ENCODE measurements at places on chromosomes 1 and 21.

DNA sequence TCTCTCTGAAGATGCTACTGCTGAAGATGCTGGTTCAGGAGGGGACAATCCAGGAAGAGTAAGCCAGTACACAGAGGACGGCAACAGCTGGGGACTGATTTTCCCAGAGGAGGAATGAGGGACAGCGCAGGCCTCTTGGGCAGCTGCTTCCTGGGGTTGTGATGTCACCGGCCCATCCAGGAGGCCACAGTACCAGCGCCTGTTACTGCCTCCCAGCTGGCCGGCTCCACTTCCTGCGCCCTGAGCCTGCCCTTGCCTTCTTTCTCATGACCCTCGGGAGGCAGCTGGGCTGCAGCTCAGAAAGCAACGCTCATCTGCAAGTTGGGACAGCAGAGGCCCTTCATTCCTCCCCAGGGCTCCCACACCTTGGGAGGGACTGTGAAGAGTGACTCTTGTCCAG, 21.9 kb upstream of the ID3 start:
- no peak for DNase-seq

- peak; percentile 62 for DNase-seq
Observed at GRCh38 chr1:21622466-21623315, 46.5 kb downstream of the RAP1GAP start.

- no peak for DNase-seq
Observed at GRCh38 chr1:192889082-192889481, 80.2 kb downstream of the RGS2 start.

DNA sequence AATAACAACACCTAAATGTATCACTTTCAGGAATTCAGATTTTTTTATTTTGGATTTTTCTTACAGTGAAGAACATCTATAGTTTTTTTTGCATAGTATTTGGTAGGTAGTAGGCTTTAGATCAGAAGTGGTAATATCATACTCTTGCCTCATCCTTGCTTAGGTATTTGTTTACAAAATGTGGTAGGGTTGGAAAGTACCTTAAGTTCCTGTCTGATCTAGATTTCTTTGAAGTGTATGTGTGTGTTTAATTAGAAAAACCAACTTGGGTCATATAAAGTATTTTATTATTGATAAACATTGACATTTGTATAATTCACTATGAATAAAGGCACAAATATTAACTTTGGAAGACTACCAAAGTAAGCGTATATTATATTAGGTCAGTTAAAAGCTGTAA, 85.3 kb upstream of the GPR88 start:
- DNase-seq: no peak

DNA sequence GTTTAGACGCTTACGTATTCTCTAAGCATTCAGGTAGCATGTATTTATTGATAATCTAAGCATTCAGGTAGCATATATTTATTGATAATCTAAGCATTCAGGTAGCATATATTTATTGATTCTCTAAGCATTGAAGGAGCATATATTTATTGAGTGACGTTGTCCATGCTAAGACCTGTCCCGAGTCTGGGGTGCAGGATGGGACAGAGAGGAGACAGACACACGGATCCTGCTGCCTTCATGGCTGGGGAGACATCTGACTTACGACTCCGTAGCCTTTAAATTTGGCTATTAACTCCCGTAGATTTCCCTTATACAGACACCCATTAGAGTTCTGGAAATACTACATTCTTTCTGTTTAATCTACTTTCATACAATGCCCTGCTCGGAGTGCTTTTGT, 982 bp downstream of the SCCPDH start:
- DNase-seq: no peak

DNA sequence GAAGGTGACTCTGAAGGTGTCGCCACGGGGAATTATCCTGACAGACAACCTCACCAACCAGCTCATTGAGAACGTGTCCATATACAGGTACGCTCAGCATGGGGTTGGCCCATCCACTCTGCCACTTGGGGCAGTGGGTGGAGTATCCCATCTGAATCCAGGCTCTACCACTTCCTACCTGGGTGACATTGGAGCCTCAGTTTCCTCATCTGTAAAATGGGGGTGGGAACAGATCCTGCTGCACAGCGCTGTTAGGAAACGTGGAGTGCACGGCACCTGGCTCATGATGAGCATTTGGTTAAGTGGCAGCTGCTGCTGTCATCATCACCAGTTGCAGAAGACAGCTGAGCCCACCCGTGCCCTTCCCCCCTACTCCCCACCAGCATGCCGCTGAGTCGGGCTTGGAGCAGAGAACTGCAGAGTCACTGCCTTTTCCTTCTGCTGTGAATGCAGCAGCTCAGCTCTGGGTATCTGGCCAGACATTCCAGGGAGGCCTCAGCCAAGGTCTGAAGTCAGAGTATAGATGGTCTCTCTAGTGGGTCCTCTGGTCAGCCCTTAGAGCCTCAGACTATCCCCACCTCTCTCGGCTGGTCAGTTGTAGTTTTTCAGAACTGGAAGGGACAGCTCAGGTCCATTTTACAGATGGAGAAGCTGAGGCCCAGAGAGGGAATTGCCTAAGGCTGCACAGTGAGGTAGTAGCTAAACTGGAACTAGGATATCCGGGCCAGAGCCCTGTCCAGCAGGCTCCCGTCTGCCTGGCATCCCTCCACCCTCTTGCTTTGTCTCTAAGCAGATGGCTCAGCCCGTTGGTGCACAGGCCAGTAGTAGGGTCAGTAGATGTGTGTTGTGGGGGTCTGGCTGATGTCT, 11.7 kb downstream of the LDLRAP1 start:
- DNase-seq: no peak

GRCh38 chr1:28208818-28209441, 23.9 kb downstream of the DNAJC8 start:
- DNase-seq: peak; percentile 69

- peak; percentile 63 for DNase-seq
Observed at GRCh38 chr21:29265690-29266479, 32.8 kb upstream of the BACH1 start.

DNA sequence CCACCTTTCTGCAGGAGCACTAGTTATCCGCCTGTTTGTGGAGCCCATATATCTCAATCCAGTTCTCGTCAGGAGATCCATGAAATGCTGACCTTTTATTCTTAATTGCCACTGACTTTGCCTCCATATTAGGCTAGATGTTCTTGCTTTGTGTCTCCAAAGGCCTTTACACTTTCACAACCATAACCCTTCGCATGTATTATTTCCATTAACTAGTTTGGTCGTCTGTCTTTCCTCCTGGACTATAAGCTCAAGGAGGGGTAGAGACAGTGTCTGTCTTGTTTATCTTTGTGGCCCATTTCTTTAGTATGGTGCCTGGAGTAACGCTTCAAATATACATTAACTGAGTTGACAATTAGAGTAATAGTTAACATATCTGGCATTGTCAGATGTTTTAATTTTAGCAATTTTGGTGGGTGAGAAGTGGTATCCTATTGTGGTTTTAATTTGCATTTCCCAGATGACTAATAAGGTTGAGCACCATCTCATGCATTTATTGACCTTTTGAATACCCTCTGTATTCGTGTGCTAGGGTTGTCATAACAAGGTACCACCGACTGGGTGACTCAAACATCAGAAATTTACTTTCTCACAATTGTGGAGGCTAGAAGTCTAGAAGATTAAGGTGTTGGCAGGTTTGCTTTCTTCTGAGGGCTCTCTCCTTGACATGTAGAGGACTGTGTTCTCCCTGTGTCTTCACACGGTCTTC, 21.7 kb upstream of the IL12RB2 start:
- DNase-seq: no peak

GRCh38 chr1:63454269-63454668, 68.8 kb downstream of the ITGB3BP start:
- no peak for DNase-seq

DNA sequence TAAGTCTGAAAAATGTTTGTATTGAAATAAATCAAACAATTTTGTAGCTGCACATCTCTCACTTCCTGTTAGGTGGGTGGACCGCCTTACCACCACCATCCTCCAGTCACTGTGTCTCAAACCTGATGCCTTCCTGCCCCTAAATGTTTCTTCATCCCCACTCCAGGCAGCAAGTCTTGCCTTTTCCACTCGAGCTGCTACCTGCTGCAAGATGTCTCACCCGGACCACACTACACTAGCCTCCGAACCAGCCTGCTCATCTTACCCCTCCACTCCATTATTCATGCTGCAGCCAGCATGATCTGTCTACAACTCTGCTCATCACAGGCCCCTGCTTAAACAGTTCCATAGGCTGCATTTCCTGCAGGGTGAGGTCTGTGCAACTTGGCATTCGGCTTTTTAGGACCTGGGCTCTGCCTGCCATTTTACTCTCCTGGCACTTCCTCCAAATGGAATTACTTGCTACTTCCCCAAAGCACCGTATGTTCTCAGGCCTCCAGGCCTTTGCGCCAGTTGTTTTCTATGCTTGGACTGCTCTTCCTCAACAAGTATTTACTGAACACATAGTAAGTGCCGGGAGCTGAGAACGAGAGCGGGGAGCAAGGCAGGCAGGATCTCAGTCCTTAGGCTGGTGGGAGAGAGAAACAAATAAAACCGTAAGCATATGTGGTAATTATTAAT, 5.2 kb upstream of the SF3A3 start:
- no peak for DNase-seq

- peak; percentile 62 for DNase-seq
Observed at GRCh38 chr1:50873458-50874187, 86.4 kb downstream of the FAF1 start.

- no peak for DNase-seq
Observed at GRCh38 chr1:170967042-170967910, 31.9 kb downstream of the MROH9 start.

- DNase-seq: no peak
Observed at GRCh38 chr1:220592714-220593113, 64.8 kb downstream of the MARK1 start.

DNA sequence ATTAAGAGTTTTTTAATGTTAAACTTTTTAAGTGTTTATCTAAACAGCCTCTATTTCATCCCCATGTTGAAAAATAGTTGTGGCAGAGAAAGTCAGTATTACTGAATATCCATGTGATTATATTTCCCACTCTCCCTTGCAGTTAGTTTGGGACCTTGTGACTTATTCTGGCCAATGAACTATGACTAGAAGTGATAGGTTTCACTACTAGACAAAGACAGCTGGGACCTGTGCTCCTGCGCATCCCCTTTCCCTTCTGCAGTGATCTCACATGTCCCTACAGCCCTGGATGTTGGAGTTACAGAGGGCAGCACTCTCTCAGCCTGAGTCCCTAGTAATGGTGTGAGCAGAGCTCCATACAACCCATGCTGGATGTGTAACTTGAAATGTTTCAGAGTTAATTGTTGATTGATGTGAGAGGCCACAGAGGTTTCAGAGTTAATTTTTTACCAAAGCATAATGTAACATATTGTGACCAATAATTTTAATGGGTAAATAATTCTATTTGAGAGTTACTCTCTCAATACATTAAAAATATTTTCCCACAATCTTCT, 18.7 kb upstream of the SAMD13 start:
- DNase-seq: no peak

DNA sequence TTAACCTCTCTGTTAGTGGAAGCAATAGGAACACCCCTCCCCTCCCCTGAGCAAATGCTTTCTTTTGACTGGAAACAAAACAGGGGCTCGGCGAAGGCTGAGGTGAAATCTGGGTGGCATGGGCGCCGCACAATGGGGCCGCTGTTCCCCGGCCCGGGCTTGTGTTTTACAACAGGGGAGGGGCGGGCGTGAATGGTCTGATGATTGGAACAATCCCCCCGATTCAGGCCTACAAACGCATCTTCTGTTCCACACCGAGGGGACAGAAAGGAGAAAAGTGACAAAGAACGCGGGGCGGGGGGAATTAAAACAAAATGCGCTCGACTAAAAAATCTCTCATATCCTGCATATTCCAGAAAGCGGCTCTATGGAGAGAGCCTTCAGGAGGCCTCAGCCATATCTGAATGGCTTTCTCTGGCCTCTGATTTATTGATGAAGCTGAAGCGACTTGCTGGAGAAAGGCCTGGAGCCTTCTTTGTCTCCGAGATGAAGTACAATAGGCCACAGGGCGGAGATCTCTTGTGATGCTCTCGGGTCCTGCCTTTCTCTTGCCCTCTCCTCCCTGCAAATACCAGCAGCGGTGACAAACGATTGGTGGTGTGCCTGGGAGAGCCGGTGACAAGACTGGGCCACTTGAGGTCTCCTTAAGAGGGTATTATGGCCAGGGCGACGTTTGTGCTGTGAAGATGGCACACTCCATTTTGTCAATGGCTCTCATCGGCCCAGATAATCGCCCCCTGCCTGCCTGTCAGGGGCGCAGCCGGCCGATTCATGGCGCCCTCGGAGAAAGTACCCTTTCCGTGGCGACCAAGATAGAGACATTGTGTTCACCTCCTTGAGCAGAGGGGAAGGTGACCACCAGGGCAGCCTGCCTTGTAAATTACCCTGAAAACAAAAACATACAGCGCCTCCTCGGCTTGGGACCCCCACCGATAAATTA, 47.1 kb upstream of the OLIG2 start:
- no peak for DNase-seq

DNA sequence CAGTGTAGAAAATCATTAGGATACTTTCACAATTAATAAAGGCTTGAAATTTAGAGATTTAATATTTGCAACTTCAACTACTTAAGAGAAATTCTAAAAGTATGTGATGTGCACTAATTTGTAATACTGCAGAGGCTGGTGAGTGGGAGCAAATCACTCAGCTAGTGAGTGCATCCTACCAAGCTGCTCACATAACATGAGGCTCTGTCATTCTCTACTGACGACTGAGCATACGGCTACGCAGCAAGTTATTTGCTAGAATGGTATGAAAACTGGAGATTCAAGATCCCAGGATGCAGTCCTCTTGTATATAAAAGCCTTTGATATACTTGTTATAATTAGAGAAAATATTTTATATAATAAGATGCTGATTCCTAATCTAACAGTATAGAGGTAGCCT, 90.1 kb downstream of the ATP1B1 start:
- DNase-seq: no peak

- no peak for DNase-seq
Observed at GRCh38 chr1:202210385-202210784, 16.8 kb downstream of the LGR6 start.

GRCh38 chr1:152533327-152533938, 19.2 kb downstream of the CRCT1 start:
- DNase-seq: peak; percentile 21

GRCh38 chr1:116667575-116668105, at the start of gene IGSF3:
IGSF3 (minus strand) TSS chr1:116667733; CDS start chr1:116666326, 1,407 bp downstream.
- DNase-seq: peak; percentile 48

Data from activated naive CD4-positive, alpha-beta T cell treated with anti-CD3 and anti-CD28 coated beads, Interleukin-2, amount 50 U/mL, for 16 hours (primary cell).